NCI-H526 treated with DMSO at 0.1 percent for 48 hours (cell line): ENCODE measurements at places on chromosomes 3 and 15.

DNA sequence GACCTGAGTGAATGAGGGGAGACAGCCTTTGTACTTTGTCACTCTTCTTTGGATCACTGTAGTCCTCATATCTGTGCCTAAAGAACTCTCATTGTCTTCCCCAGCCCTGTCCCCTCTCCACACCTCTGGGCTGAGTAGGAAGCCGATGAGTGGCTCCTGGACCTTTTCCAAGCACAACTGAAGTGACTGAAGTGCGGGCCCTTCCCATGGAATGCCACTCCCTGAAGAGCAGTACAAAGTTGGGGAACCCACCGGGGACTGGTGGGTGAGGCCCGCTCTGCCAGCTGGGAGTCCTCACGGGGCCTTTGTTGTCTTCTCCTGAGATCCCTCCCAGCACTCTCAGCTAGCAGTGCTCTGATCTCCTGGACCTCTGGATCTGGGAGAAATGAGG, 90.1 kb downstream of the AAGAB start:
- no peak for DNase-seq

GRCh38 chr3:133117342-133117741, 79.2 kb downstream of the TMEM108 start:
- no peak for DNase-seq

GRCh38 chr3:87260270-87260669, 16.1 kb downstream of the POU1F1 start:
- peak; percentile 32 for DNase-seq

GRCh38 chr15:95872366-95872771, 458.1 kb upstream of the NR2F2 start:
- DNase-seq: no peak

DNA sequence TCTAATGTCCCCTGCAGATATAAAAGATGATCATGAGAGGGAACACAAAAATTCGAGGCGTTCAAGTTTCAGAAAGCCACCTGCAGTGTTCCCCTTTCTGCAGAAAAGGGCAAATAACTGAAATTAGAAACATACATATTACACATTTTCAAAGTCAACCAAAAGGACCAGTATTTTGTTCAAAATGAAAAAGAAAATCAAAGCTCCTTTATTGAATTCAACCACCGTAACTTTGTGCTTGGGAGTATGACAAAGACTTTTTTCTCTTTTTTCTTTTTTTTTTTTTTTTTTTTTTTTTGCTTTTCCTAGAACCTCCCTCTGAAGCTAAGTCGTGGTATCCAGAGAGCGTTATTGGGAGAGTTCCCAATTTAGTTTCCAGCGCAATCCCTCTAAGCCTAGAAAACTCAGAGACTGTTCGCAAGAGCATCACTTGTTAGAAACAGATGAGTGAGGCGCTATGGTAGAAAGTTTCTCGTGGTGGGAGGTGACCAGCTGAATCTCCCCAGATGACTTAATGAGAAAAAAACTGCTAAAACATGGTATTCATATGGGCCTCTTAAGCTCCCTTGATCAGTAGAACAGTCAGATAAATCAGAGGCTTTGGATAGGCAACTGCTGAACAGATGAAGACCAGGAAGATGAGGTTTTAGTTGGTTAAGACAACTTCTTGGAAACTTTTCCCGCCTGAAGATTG, 77.4 kb downstream of the MB21D2 start:
- no peak for DNase-seq

GRCh38 chr3:120057626-120058025, 36.6 kb downstream of the GSK3B start:
- no peak for DNase-seq

DNA sequence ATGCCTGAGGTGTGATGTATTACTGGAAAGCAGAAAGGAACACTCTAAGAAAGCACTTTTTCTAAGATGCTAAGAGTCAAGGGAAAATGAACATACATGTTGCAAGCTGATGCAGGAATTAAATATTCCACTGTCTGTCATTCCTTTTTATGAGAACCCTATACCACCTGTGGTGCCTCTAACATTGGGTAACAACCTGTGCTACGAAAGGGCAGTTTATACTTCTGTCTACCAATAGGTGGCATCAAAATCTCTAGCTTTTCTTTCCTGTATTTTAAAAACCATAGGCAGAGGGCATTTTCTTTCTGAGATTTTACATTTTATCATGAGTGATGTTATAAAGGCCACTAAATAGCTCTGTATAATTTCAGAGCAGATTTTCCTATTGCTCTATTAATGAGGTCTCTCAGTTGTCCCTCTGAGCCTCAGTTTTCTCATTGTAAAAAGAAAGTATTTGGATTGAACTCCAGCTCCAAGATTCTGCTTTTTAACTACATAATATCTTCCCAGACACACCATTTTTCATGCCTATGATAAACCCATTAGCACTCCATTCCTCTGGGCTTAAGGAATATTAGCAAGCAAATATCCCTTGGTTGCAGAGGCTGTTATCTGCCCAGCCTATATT, 3.5 kb upstream of the CPNE4 start:
- DNase-seq: peak; percentile 20

- DNase-seq: no peak
Measured at GRCh38 chr3:136667081-136667480, 85.1 kb downstream of the STAG1 start.

DNA sequence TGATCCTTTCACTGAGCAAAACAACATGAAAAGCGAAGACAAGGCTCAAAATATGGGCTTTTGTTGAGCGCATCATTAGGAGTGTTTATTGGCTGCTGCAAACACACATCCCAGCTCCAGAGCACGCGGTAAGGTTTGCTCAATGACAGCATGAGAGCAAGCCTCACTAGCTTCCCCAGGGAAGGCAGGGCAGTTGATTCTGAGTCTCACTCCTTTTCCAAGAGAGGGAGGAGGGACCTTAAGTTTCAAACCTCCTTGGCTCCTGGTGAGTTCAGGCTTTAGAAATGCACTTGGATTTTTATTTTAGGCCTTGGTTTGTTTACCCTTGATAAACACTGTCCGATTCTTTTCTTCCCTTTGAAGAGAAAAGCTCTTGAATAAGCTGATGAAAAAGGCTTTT, 69.1 kb upstream of the CACNA2D3 start:
- no peak for DNase-seq

GRCh38 chr3:107629566-107629965, 106.8 kb downstream of the BBX start:
- DNase-seq: no peak

DNA sequence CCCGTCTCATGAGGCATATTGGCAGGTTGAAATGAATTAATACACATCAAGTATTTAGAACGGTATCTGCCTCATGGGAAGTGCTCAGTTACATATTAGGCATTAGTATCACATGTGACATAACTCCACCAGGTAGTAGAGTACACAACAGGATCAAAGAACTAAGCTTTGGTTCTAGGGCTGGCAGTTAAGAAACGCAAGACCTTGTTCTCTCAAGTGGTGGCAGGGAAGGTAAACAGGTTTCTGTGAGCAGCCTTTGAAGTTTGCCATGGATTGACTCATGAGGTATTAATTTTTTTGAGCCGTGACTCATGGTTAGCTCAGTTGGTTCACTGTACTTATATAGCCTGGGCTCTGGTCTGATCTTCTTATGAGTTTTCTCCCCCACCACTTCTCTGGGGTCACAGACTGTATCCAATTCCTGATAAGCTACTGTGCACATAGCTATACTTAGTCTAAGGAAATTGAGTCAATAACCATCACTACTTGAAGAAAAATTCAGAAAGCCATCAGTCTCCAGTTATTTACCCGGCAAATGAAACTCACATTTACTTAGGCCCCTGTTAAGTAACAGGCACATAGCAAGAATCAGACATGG, 155.6 kb upstream of the STT3B start:
- no peak for DNase-seq

- no peak for DNase-seq
Measured at GRCh38 chr3:30518181-30518864, 88.1 kb upstream of the TGFBR2 start.

DNA sequence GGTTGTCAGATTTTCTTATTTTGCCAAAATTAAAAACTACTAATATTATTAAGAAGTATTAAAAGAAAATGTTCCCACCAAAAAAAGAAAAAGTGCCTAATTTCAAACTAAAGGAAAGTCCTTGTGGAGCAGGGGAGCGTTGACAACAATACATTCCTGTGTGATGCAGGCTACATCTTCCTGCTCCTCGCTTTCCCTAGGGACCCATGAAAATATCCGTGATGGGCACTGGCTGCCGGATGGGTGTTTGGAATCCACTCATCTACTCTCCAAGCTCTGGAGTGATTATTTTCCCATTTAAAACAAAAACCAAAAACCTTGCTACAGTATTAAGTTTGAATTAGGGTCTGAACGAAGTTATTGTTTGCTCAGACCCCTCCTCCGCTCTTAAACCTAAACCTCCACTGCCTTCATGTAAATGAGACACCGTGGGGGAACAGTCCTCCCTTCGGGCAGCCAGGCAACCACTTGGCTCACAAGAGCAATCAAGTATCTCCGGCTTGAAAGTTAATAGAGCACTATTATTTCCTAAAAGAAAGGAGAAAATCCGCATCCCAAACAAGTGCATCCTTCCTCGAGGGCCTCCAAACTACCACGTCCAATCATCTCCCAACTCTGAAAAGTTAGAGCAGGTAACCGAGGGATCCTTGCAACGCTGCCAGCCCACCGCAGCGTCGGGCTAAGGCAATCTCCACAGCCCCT, 1.5 kb downstream of the ITGB5 start:
- peak; percentile 51 for DNase-seq
